ENCODE measurements at places on chromosomes 5 and 9.
A peak's percentile ranks its signal among the peaks of the same experiment; 100 is the strongest.

DNA sequence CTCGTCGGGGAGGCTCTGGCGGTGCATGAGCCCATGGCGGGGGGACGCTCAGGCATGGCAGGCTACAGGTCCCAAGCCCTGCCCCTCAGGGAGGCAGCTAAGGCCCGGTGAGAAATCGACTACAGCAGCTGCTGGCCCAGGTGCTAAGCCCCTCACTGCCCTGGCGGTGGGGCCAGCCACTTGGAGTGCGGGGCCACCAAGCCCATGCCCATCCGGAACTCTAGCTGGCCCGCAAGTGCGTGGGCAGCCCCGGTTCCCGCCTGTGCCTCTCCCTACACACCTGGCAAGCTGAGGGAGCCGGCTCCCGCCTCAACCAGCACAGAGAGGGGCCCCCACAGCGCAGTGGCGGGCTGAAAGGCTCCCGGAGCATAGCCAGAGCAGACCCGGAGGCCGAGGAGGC is 1896.9 kb upstream of the CDH6 start:
- no peak for DNase-seq

- DNase-seq: no peak
These were observed 27.7 kb upstream of the GFPT2 start for GRCh38 chr5:180380856-180381255.

- no peak for DNase-seq
These were observed 30.2 kb downstream of the LRRTM2 start for GRCh38 chr5:138844812-138845513.

DNA sequence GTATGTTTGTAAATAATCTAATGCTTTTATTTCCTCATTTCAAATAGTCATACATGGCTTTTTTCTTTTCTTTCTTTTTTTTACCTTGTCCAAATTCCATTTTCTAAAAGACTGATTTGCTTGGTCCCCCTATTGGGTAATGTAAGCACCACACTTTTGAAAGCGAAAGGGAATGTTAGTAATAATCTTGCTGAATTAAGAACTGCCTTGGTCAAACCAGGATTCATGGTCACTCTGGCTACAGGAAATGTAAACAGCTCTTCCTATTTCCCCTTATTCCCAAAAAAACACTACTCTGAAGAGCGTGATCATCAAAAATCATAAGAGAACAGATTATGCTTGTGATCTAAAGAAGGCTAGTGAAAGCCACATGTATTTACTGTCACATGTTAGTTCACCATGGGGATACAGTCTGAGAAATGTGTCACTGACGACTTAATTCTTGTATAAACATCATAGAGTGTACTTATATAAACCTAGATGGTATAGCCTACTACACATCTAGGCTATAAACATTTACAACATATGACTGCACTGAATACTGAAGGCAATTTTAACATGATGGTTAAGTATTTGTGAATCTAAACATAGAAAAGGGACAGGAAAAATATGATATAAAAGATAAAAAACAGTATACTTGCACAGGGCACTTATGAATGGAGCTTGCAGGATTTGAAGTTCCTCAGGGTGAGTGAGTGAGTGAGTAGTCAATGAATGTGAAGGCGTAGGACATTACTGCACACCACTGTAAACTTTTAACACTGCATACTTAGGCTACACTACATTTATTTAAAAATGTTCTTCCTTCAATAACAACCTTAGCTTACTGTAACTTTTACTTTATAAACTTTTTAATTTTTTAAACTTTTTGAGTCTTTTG is 75.3 kb downstream of the HMGCR start:
- peak; percentile 43 for DNase-seq

DNA sequence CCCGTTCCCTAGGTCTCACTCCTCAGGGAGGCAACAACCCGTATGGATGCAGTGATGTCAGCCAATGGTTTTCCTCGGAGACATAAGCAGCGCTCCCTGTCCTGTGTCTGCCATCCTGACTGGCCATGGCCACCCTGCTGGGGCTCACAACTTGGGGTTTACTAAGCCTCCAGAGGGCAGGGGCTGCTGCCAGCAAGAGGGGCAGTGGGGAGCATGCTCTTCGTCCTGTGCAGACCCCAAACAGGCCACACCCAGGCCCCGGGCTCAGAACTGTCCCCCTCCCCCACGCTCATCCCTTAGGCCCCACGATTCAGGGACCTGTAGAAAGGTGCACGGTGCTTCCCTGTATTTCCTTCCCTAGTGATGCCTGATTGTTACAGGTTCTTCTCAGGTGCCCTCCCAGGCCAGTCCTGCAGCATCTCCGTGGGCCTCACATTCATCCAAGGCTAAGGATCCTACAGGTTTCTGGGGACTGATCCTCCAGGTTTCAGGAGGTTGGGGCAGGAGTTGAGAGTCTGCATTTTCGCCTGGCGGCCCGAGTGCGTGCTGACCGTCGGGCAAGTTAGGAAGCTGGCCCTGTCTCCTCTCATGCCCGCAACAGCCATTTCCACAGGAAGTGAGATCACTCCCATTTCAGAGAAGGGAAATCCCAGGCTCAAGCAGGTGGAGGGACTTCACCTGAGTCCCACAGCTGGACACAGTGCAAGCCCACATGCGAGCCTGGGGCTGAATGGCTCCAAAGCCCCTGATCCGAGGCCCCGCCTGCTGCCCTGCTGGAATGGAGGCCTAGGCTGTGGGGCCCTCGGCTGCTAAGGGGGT is 217.6 kb downstream of the ROR2 start:
- no peak for DNase-seq

- no peak for DNase-seq
These were observed 1.6 kb downstream of the FBLL1 start for GRCh38 chr5:168530621-168531150.

DNA sequence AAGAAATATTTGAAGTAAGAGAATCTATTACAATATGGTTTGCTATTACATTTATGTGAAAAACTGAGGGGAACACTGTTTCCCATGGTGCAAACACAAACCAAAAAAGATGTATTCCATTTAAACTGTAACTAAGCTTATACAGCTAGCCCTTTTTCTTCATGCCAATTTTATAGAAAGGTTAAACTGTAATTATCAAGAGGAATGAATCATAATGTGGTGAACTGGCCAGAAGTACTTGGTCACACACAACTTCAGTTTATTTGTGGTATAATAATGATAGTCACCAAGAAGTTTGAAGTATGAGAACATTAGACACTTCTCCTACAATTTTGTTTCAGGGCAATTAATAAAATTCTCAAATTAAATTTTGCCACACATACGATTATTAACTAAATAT is 177.9 kb downstream of the XRCC4 start:
- DNase-seq: no peak

DNA sequence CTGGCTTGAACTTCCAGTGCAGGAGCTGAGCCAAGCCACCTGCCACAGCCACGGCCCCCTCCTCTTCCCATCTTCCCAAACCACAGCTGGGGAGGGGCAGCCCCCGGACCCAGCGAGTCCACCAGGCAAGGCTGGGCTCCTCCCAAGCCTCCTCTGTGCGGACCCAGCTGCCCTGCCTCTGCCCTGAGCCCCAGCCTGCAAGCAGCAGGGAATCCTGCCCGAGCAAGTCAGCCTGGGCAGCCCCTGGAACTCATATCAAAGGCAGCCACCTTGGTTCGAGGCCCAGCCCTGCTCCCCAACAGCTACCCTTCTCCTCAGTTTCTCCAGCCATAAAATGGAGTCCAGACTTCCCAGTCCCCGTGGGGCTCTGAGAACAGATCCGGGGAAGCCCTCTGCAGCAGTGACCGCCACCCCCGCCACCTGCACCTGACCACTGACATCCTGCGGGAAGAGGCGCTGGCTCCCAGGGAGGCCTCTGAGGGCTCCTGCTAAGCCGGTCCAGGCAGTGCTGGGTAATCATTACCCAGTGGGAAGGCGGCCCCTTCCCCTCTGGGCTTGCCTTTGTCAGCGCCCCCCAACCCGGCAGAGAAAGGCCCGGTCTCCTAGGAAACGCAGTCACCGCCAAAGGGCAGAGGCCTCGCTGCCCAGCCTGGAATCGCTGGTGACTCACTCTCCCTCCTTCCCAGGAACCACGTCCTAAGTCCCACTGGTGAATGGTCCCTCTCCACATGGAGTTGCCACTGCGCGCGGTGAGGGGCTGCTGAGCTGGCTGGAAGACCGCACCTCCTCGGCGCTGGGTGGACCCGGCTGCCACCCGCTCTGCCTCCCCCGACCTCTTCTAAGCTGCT is 1.5 kb downstream of the VAV2 start:
- peak; percentile 87 for DNase-seq

GRCh38 chr9:16112116-16112515 is 559.3 kb downstream of the CCDC171 start:
- DNase-seq: no peak

DNA sequence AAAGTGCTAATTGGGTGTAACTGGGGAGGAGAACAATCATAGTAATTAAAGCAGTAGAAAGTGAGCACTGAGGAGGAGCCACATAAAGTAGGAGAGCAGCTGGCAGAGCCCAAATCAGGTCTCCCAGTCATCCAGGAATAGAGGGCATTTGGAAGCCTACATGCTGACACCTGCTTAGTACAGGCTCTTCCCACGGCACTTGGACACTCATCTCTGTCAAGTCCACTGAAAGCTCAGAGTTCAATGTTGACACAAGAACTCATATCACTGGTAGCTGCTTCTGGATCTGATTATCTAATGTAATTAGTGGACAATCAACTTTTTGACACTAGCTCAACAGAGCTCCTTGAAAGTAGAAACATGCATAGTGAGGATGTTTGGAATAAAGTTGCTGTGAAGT is 45.9 kb upstream of the PCSK1 start:
- DNase-seq: no peak

- DNase-seq: no peak
These were observed 15.9 kb downstream of the RLN2 start for GRCh38 chr9:5288591-5288990.
